GM18507 (cell line): ENCODE measurements at places on chromosomes 2 and 18.

DNA sequence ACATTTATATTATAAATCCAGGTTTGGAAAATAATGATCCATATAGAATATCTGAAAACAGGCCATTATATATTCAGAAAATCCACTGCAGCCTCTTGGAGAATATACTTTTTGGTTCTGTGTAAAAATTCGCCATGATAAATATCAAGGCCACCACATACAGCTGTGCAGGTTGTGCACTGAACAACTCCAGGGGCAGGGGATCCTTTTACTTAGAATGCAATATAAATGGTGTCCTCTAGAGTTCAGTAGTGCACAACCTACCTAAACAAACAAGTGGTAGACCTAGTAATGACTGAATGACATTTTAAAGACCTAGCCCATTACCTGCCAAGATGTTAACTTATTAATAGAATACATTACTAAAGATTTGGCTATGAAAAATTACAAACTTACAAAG, 22.4 kb downstream of the MOGAT1 start:
- DNase-seq: no peak

DNA sequence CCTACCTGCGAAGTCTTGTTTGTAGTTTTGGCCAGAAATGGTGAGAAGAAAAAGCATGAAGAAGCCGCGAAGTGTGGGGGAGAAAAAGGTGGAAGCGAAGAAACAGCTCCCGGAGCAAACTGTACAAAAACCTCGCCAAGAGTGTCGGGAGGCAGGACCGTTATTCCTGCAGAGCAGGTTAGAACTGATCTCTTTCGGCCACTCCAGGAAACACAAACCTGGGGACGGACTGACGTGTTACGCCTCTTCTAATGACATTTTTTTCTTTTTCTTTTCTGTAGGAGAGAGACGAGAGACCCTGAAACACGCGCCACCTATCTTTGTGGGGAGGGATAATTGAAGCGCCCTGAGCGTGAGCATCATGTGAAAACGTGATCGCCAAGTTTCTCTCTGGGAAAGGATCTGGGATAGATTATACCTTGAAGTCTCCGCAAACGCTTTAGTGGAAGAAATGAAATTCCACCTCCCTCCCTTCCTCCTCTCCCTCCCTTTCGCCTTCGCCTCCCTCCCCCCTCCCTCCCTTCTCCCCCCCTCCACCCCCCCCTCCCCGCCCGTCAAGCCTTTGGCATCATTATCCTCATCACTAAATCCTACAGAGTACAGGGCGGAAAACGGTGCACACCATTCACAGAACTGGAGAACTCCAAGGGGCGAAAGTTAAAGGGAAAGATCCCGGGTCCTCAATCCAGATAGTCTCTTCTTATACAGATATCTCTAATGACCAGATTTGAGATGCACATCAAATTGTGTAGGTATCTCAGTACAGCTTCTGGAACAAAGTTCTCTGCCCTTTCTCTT, at the start of gene ZEB2:
Gene ZEB2, minus strand, starts transcription at position 186 of the 798 bp plus-strand sequence. CDS start 2,769 bp downstream, outside the sequence.
- no peak for DNase-seq

- no peak for DNase-seq
These were observed 406.0 kb upstream of the POU3F3 start for GRCh38 chr2:104447831-104448434.

- DNase-seq: no peak
These were observed 66.2 kb downstream of the BCL2L11 start for GRCh38 chr2:111186933-111187332.

GRCh38 chr18:825891-826585, 14.0 kb upstream of the YES1 start:
- no peak for DNase-seq

DNA sequence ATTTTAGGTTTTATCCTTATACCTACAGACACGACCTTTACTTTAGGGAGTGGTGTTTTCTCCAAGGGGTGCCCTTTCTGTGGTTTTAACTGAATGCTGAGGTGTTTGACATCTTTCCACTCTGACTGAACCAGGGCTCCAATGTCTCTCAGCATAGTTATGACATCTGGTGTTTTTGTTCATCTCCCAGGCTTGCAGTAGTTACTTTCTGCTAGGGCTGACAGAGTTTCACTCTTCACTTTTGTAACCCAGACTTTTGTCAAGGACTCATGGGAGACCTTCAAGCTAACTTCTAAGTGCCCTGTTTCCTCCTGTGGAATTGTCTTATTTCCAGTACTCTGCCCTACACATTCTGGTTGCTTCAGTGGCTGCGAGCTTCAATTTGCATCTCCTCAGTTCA, 103.1 kb downstream of the CCDC85A start:
- DNase-seq: no peak

DNA sequence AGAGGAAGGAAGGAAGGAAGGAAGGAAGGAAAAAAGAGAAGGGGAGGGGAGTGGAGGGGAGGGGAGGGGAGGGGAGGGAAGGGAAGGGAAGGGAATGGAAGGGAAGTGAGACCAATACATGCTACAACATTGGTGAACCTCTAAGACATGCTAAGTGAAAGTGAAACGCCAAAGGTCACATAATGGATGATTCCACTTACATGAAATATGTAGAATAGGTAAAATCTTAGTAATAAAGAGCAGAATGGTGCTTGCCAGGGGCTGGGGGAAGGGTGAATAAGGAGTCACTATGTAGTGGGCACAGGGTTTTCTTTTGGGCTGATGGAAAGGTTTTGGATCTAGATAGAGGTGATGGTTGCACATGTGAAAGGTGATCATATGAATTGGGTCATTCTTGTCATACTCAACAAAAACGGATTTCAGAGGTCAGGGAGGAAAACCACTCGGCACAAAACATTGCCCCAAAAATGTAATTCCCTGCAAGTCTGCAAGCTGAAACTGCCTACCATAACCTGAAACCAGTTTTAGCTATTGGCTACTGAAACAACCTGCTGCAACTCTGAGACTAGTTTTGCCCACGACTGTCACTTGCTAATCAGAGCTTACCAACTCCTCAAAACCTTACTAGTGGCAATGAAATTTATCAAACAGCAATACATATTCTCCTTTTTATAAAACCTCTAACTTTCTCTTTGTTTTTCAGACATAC, 59.2 kb downstream of the CCDC141 start:
- DNase-seq: no peak

GRCh38 chr2:191950132-191950874, 103.4 kb upstream of the CAVIN2 start:
- DNase-seq: no peak

DNA sequence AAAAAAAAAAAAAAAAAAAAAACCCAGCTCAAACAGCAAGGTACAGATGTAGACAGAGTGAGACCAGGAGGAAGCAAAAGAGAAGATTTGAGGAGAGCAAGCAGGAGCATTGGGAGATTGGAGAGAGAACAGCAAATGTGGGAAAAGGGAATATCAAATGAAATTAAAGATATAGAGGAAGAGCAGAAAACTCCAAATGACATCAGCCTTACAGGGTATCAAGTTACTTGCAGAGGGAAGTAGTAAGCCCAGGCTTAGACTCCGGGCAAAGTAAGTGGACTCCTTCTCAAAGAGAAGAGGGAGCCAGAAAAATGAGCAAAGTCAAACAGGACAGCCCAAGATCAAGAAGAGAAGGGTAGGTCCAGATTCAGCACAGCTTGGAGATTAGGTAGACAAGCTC, 93.3 kb upstream of the PPP1CB start:
- DNase-seq: no peak
